Immature natural killer cell (primary cell): ENCODE measurements at places on chromosomes 2 and 18.
A peak's percentile ranks its signal among the peaks of the same experiment; 100 is the strongest.

- no peak for DNase-seq
- no peak overlapping the region for H3K27ac ChIP-seq
- H3K36me3 ChIP-seq: no peaks in the 10 kb centered on the region
- no peak overlapping the region for H3K4me3 ChIP-seq
Observed at GRCh38 chr2:164778723-164779122, 62.9 kb downstream of the COBLL1 start.

GRCh38 chr2:239151201-239152131 lies 249.4 kb downstream of the HDAC4 start:
- no peak for DNase-seq
- peaks cover 29% of the 10 kb centered on the region for H3K36me3 ChIP-seq
- peaks cover 8% of the 10 kb centered on the region for H3K27me3 ChIP-seq
- peaks cover 38% of the 10 kb centered on the region for H3K4me1 ChIP-seq
- peak overlapping the region; percentile 90 for H3K27ac ChIP-seq

- H3K27me3 ChIP-seq: peaks cover 19% of the 10 kb centered on the region
- peaks cover 13% of the 10 kb centered on the region for H3K36me3 ChIP-seq
- DNase-seq: no peak
- no peak overlapping the region for H3K27ac ChIP-seq
Observed at GRCh38 chr2:11998626-11999378, 252.4 kb downstream of the LPIN1 start.

DNA sequence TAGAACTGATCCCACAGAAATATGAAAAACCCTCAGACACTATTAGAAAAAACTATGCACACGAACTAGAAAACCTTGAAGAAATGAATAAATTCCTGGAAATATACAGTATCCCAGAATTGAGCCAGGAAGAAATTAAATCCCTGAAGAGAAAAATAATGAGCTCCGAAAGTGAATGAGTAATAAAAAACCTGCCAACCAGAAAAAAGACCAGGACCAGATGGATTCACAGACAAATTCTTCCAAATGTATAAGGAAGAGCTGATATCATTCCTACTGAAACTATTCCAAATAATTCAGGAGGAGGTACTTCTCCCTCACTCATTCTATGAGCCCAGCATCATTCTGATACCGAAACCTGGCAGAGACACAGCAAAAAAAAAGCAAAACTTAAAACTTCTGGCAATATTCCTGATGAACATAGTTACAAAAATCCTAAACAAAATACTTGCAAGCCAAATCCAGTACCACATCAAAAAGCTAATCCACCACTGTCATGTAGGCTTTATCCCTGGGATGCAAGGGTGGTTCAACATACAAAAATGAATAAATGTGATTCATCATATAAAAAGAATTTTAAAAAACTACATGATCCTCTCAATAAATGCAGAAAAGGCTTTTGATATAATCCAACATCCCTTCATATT lies 1397.6 kb upstream of the DDX18 start:
- H3K4me3 ChIP-seq: no peak overlapping the region
- no peak for DNase-seq
- H3K4me1 ChIP-seq: no peaks in the 10 kb centered on the region
- peaks cover 3% of the 10 kb centered on the region for H3K36me3 ChIP-seq

DNA sequence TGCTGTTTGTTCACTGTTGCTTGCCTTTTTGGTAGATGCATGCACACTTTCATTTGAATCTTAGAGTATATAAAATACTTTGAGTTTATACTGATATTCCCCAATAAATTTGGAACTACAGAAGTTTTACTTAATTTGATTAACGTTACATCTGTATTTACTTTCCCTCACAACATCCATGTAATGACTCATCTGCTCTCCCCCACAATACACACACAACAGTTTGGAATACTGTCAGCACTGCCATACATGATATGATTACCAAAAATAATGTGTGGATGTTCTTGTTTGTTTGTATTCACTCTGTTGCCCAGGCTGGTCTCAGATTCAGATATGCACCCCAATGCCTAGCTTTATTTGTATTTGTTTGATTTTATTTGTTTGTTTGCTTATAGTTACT lies 144.2 kb downstream of the WDR7 start:
- no peak overlapping the region for H3K27ac ChIP-seq
- DNase-seq: no peak
- no peaks in the 10 kb centered on the region for H3K4me1 ChIP-seq
- no peak overlapping the region for H3K4me3 ChIP-seq

- DNase-seq: no peak
- no peaks in the 10 kb centered on the region for H3K36me3 ChIP-seq
- no peaks in the 10 kb centered on the region for H3K4me1 ChIP-seq
- no peaks in the 10 kb centered on the region for H3K27me3 ChIP-seq
Observed at GRCh38 chr18:3350566-3351527, 88.9 kb downstream of the MYL12B start.

GRCh38 chr2:182229297-182229696 lies 197.5 kb downstream of the PDE1A start:
- H3K36me3 ChIP-seq: no peaks in the 10 kb centered on the region
- no peaks in the 10 kb centered on the region for H3K27me3 ChIP-seq
- H3K4me3 ChIP-seq: no peak overlapping the region
- H3K4me1 ChIP-seq: no peaks in the 10 kb centered on the region
- no peak for DNase-seq
- no peak overlapping the region for H3K27ac ChIP-seq

DNA sequence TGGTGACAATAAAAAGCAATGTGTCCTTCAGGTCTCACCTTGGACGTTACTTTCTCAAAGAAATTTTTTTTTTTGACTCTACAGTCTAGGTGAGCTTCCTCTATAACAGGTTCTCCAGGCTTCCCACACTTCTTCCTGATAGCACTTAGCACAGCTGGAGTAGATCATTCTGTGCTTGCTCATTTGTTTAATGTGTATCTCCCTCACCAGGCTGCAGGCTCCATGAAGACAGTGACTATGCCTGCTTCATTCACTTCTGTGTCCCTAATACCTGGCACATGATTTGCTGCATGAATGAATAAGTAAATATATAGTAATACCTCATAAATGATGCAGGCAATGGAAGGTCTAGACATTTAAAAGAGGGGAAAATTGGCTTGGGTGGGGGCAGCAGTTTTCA lies 109.9 kb upstream of the CD302 start:
- DNase-seq: no peak
- H3K4me3 ChIP-seq: no peak overlapping the region
- H3K27ac ChIP-seq: peak overlapping the region; percentile 29
- peaks cover 7% of the 10 kb centered on the region for H3K27me3 ChIP-seq

DNA sequence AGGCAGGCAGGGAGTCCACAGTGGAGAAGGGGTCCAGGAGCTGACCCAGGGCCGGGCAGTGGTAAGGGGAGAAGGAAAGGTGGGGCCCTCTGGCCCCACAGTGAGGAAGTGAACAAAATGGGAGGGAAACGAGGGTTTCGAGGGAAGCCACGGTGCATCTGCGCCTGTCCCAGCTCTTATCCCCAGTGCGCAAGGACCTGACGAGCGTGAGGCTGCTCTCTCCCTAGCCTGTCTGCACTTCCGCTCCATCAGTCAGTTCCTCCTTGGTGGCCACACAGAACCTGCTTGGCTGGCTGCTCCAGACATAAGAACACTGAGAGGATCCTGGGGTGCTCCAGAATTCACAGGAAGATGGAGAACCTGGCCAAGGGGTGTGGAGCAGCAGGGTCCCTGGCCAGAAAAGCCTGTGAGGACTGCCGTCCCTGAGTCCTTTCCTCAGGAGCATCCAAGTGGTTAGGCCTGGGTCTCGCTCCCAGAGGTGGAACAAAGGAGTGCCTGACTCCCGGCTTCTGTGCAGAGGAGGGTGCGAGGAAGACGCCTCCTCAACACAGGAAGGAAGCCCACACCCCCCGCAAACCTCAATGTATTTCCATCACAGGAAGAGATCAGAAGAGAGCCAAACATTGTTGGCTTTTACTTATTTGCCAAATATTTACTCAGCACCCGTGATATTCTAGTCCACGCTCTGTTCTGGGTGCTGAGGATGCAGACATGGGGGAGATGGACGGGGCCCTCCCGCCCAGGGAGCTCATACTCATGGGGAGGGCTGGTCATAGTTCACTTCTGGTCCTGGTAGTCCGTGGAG lies 43.7 kb upstream of the SEMA4C start:
- no peaks in the 10 kb centered on the region for H3K27me3 ChIP-seq
- H3K4me1 ChIP-seq: peaks cover 83% of the 10 kb centered on the region
- DNase-seq: peak; percentile 66

DNA sequence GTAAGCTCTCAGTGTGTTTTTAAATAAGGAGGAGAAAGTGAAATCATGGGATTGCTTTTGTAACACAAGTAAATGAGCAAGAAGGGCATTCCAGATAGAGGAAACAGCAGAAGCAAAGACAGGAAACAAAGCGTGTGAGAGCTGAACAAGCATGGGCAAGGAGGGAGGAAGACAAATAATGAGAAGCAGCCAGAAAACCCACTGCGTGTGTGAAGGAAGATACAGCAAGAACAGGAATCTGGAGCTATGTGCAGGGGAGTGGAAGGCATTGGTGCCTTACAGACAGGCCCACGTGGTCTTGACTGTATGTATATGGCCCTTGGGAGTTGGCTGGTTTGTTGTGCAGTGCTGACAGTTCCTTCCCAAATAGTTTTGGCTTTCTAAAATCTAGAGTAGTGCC lies 88.6 kb downstream of the AAK1 start:
- peaks cover 5% of the 10 kb centered on the region for H3K36me3 ChIP-seq
- DNase-seq: no peak
- H3K27me3 ChIP-seq: no peaks in the 10 kb centered on the region
- H3K4me1 ChIP-seq: peaks cover 78% of the 10 kb centered on the region
- H3K27ac ChIP-seq: peak overlapping the region; percentile 67

- H3K36me3 ChIP-seq: no peaks in the 10 kb centered on the region
- H3K4me1 ChIP-seq: peaks cover 3% of the 10 kb centered on the region
- no peak overlapping the region for H3K4me3 ChIP-seq
- no peak overlapping the region for H3K27ac ChIP-seq
- no peak for DNase-seq
- H3K27me3 ChIP-seq: no peaks in the 10 kb centered on the region
Observed at GRCh38 chr18:58630071-58630470, 1.2 kb upstream of the ALPK2 start.
